ENCODE measurements at places on chromosomes 4 and X.

GRCh38 chr4:8769645-8770517, 101.8 kb downstream of the HMX1 start:
- DNase-seq, result no peak

GRCh38 chr4:188603646-188604045, 464.4 kb downstream of the TRIML1 start:
- no peak for DNase-seq

DNA sequence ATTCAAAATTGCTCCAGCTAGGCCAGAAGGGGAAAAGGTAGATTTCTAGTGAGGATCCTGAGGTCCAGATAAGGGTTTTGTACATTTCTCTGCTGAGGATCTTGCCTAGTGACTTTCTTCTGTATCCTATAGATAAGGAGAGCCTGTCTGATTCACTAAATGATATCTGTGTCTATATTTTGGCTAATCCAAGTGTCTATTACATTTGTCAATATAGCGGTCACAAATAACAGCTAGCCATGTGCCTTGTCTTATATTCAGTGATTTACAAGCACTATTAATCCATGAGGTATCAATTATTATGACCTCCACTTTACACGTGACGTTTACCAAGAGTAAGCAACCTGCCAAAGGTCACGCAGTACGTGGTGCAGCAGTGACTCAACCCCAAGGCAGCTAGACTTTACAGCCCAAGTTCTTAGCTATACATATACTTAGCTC, 41.6 kb downstream of the TMEM165 start:
- DNase-seq, result no peak

DNA sequence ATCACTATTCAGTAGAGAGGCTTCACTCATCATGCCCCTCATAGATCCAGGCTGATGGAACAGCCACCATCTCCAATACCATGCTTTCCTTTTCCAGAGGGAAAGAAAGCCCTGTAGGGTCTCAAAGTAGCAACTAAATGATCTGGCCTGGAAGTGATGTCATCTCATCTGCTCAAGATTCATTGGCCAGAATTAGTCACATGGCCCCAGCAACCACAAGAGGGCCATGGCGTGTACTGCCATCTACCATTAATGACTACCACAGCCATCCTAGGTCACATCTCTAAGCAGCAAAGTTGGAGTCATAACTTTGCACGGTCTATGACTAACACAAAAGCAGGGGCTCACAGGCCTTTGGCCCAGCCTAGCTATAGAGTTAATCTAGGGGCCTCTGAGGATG, 194.8 kb downstream of the KIT start:
- no peak for DNase-seq

- no peak for DNase-seq
Observed at GRCh38 chrX:54639018-54639345, 109.0 kb downstream of the GNL3L start.

GRCh38 chr4:187666697-187667494, 328.7 kb upstream of the ZFP42 start:
- DNase-seq, result no peak

- DNase-seq, result no peak
Observed at GRCh38 chr4:94171616-94172015, 36.0 kb upstream of the SMARCAD1 start.

DNA sequence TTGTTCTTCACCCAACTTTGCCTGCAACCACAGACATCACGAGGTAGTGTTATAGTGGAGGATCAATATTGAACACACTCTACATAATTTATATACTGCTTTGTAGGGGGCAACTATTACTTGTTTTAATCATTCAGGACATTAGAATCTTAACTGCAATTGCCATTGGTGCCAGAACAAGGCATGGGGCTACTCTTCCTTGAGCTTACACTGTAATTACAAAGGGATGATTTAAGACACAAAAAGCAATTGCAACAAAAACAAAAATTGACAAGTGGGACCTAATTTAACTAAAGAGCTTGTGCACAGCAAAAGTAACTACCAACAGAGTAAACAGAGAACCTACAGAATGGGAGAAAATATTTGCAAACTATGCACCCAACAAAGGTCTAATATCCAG, 24.0 kb upstream of the DDX53 start:
- DNase-seq, result no peak

DNA sequence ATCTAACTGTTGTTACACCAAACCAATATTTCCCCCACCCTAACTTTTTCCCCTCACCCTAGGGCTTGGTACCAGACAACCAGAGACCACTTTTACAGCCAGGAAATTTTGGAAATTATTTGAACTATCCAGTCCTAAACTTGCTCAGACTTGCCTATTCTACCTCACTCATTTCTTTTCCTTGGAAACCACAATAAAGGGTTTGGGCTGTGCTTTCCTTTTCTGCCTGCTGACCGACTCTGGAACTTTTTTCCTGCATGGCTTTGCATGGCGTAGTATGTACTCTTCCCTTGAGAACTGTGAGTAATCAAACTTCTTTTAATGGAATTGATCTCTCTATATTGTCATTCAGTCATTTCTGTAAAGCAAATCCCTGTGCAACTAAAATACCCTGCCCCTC, 516.5 kb upstream of the FTHL17 start:
- DNase-seq, result no peak

DNA sequence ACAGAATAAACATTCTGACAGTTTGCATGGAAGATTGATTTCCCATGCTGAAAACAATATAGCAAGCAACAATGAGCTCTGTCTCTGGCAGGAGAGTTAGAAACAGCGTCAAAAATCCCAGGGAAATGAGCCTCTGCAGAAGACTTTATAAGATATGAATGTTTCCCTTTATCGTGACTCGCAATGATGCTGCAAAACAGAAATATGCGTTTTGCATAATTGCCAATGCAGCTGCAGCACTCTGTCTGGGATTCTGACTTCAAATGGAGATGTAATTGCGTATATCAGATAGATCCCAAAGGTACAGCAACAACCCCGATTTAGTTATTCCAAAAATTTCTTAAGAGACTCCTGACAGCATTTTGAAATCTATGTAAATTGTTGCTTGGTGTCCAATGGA, 702.4 kb upstream of the EPHA5 start:
- no peak for DNase-seq

GRCh38 chr4:172323288-172323687, 510.1 kb downstream of the GALNTL6 start:
- DNase-seq, result no peak

Data from T-helper 2 cell treated with Interferon-gamma antibody and Interleukin-4, amounts not matched to agents 5 μg/mL and 100 μg/mL, for 36 hours (primary cell).